NCI-H2171 treated with DMSO at 0.1 percent for 48 hours (cell line): ENCODE measurements at places on chromosomes 1 and 21.

DNA sequence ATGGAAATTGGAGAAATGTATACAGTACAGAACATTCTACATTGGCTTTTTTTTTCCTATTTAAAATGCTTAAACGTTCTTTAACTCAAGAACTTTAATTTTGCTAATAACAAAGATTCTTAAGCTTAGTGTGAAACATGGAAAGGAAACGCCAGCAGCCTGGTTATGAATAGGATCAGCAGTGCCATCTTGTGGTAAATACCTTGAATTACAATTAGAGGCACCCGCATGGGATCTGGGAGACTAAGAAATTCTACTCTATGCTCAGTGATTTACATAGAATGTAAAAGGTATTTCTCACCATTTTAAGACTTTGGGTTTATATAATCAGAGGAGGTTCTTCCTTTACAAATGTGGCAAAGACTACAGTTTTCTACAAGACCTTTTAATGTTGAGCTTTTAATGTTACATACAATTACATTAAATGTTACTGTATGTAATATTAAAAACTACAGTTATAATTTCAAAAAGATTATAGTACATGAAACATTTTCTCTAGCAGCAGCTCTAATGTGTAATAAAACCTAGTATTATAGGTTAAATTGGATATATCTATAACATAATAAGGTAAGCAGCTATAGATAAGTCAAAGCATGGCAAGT, 32.1 kb upstream of the APOBEC4 start:
- DNase-seq = peak; percentile 47

GRCh38 chr1:2130871-2131289, 63.7 kb downstream of the FAAP20 start:
- no peak for DNase-seq

GRCh38 chr1:51506537-51506936, 12.5 kb downstream of the EPS15 start:
- peak; percentile 69 for DNase-seq

DNA sequence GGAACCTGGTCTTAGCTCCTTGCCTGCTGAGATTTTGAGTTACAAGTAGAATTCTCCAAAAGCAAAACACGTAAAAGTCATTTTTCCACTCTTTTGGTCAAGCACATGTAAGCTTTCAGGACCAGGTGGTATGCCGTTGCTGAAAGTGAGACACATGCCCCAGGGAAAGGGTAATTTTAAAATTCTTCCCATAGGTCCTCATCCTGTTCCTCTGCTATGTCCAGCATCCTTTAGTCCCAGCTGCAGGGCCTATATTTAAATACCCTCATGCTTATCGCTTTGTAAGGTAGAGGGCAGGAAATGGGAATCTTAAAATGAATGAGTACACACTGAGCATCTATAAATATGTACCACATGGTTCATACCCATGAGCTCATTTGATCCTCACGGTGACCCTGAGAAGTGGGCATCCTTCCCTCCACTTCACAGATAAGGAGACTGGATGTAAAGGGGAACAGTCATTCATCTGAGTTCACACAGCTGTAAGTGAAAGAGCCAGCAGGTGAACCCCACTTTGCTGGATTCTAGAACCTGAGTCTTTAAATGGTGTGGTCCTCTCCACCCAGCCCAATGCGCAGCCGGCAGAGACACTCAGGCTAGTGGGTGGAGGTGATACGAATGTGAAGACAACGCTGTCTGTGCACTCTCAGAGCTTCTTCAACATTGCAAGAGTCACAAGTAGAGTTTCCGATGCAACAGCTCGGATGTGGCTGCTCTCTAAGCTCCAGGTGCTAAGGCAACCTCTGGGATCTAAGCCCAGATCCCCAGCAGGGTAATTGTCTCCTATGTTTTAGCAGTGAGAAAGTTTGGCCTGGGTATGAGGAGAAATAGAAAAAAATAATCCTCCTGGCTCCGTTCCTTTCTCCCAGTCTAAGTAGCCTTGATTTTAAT, 163.5 kb downstream of the PLXNA2 start:
- DNase-seq = no peak

DNA sequence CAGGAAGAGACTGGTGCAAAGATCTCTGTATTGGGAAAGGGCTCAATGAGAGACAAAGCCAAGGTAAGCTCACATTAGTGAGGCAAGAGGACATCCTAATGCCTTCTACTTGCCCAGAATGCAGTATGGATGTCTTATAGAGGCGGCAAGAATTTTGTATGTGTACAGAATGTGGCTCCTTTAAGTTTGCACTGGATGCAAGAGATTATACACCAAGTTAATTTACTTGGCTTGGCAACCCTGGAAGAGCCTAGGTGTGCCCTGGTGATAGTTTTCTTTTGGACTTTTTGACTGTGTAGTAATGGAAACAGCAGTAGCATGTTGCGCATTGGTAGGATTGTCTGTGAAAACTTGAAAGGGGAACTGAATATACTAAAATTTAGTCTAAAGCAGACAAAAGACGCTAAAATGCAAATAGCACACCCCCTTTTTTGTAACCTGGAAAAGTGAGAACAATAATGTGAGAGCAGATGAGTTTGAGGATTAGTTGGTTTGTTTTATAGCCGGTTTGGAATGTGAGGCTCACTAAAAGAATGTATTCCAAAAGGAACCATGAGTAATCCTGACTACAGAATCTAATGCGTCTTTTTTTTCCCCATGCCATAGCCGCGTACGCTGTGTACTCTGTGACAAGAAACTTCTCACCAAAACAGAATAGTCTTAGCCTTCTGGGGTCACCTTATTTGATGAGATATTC, 18.1 kb downstream of the KHDRBS1 start:
- no peak for DNase-seq

DNA sequence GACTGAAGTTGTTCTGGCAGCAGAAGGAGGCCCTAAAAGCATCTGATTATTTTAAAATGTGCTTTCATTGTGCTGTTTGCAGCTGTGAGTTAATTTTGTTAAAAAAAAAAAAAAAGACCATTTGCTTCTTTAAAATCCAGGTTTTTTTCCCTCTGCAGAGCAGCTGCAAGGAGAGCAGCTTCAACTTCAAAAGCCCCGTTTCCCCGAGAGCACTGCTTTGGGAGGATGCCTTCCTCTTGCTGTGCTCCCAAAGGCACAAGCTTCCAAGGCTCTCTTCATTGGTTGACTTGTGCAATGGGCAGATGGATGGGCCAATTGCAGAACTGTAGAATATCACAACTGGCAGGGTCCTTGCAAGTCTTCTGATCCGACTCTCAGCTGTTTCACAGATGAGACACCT, 459.2 kb upstream of the PKN2 start:
- no peak for DNase-seq

- DNase-seq = no peak
Observed at GRCh38 chr1:224714553-224714952, 98.4 kb downstream of the CNIH3 start.

GRCh38 chr21:36694031-36694515, 4.8 kb upstream of the SIM2 start:
- no peak for DNase-seq

- no peak for DNase-seq
Observed at GRCh38 chr1:32047701-32048100, 25.0 kb upstream of the TMEM39B start.

- DNase-seq = no peak
Observed at GRCh38 chr1:4584449-4584848, 70.0 kb upstream of the AJAP1 start.

DNA sequence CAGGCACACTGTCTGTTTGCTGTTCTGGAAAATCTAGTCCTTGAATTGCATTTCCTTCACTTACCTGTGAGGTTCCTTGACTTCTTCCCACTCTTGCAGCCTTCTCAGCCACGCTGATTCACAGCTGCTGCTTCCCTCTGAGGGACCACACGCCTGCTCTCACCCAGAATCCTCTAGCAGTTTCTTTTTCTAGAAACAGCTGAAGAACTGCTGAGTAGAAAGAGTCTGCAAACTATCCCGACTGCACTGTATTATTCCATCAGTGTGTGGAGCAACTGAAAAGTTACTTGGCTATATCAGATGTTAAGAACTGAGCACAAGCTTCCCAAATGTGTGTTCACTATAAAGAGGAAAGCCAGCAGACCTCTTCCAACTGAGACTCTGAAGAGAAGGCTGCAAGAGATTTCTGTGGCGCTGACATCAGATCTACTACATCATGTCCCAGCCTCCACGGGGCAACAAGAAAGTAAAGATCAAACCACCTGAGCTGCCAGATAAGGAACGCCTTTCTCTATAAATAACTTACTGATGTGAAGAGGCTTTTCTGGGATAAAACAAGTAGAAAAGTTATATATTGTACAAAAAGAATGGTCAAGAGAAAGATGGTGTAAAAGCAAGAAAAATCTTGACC, 226.6 kb downstream of the RERE start:
- DNase-seq = no peak

GRCh38 chr1:40024671-40025070, 15.9 kb upstream of the CAP1 start:
- DNase-seq = no peak

- no peak for DNase-seq
Observed at GRCh38 chr1:246139745-246140182, 367.3 kb downstream of the SMYD3 start.

- DNase-seq = no peak
Observed at GRCh38 chr21:45158491-45159423, 84.4 kb downstream of the ADARB1 start.

DNA sequence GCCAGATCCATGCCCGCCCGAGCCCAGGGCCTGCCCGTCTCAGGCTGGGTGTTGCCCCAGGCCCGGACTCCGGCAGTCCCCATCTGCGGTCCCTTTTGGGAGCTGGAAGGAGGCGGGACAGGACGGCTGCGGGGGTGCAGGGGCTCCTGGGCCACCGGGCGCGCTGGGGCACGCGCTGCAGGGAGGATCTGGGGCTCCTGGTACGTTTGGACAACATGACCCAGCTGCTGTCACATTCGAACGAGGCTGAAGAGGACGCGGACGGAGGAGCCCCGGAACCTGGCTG, 6.6 kb upstream of the CALML6 start:
- peak; percentile 51 for DNase-seq

DNA sequence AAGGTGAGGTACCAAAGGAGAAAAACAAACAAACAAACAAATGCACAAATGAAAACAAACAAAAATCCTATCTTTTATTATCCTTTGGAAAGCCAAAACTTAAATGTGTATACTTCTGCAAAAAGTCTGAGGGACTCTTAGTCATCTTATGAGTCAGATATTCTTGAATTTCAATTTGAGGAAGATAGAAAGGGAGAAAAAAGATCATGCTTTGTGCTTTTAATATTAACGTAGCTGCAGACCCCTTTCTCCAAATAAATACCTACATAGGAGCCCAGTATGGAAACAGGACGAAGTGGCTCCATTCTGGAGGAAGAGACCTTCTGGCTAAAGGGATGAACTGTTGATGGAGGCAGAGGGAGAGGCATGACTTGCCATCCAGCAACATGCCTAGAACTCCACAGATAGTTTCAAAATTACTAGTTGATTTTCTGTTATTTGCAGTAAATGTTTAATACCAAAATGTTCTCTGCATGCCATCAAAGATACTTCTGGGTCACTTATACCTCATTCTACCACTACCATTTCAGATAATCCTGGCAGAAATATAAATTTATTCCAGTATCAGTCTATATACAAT, 25.4 kb downstream of the NUP210L start:
- no peak for DNase-seq

DNA sequence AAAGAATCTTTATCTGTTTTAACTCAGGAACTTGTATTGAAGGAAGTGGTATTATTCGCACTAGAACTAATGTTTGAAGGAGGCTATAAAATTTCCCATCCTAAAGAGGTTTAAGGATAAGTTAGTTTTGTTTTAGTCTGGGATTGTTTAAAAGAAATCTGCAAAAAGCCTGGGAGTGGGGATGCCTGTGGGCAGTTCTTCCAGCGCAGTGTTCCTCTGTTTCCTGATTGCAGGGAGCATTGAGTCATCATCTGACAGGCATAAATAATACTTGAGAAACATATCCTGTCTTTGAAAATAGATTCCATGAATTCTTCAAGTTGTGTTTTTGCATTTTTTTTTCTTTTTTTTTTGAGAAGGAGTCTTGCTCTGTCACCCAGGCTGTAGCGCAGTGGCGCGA, 350.8 kb upstream of the PTBP2 start:
- no peak for DNase-seq

DNA sequence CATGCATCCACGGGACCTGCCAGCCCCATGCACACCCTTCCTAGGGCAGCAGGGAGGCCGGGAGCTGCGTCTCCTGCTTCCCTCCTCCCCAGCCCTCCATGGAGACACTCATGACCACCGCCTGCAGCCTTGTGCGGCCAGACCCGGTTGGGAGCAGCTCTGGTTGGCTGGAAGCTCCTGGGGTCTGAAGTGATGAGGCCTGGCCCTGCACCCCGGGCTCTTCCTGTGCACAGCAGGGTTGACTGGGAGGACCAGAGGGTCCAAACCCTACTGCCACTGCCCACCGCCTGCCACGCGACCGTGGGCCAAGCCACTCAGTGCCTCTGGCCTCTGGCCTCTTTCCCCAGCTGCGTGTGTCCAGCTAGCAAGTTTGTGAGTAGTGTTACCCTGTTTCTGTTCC, 111.1 kb upstream of the COL6A1 start:
- no peak for DNase-seq

DNA sequence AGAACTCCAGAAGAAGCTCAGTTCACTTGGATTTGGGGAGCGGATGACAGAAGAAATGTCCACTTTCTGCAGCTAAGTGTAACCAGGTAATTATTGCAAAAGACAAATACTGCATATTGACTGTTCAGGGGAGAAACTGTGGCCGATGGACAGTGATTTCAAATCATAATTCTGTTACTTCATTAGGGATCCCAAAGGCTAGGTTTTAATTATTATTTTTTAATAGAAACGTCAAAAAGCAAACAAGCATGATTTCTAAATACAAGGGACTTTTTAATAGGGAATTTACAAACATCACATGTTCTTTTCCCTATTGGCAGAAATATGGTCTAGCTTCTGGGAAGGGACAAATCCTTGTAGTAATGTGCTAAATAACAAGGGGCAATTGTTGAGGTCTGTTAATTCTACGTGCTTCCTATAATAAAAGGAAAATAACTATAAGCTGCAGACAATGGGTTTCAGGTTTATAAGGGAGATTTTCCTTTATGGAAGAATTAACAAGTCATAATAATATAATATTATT, 15.5 kb downstream of the DIPK1A start:
- no peak for DNase-seq

- no peak for DNase-seq
Observed at GRCh38 chr1:119490925-119491324, 16.1 kb upstream of the HSD3B1 start.

GRCh38 chr21:21682172-21682571, 684.0 kb downstream of the NCAM2 start:
- no peak for DNase-seq
